ENCODE measurements at places on chromosomes 13 and 19.

DNA sequence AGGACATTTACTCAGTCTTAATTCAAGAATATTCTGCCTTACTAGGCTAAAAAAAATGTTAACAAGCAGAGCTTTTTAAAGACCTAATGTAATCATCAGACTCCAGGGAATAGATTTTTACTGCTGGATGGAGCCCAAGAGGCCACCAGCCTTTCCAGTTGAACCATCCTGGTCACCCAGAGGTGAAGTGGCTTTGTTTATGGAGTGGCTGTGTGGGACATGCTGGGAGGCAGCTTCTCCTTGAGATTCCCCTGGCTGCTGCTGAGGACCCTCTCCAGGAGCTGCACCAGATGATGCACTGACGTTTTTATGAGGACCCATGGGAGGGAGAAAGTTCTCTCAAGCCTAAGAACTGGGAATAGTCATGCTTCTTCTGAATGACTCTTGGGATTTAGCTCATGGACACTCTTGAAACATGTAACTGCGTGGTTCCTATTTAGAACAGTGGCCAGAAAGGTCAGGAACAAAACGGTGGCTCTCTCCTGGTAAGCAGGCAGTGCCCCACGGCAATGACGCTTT is 205.9 kb upstream of the MIR17HG start:
- no peak for DNase-seq

DNA sequence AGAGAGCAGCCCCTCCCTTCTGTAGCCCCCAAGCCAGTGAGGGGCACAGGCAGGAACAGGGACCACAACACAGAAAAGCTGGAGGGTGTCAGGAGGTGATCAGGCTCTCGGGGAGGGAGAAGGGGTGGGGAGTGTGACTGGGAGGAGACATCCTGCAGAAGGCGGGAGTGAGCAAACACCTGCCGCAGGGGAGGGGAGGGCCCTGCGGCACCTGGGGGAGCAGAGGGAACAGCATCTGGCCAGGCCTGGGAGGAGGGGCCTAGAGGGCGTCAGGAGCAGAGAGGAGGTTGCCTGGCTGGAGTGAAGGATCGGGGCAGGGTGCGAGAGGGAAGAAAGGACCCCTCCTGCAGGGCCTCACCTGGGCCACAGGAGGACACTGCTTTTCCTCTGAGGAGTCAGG is 4.2 kb downstream of the KLK3 start:
- no peak for DNase-seq

- no peak for DNase-seq
These were observed 13.5 kb downstream of the ZNF536 start for GRCh38 chr19:30385666-30386065.

DNA sequence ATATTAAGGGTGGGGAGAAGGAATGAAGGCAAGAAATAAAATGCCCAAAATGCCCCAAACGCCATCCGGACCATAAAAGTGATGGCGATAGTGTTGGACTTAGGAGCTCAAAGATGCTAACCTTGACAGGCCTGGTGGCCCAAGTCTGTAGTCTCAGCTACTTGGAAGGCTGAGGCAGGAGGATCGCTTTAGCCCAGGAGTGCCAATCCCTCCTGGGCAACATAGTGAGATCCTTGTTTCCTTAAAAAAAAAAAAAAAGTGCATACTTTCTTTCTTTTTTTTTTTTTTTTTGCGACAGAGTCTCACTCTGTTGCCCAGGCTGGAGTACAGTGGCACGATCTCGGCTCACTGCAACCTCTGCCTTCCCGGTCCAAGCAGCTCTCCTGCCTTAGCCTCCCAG is 32.0 kb upstream of the MRI1 start:
- DNase-seq: no peak

GRCh38 chr13:95207769-95208366 is 93.4 kb downstream of the ABCC4 start:
- no peak for DNase-seq

DNA sequence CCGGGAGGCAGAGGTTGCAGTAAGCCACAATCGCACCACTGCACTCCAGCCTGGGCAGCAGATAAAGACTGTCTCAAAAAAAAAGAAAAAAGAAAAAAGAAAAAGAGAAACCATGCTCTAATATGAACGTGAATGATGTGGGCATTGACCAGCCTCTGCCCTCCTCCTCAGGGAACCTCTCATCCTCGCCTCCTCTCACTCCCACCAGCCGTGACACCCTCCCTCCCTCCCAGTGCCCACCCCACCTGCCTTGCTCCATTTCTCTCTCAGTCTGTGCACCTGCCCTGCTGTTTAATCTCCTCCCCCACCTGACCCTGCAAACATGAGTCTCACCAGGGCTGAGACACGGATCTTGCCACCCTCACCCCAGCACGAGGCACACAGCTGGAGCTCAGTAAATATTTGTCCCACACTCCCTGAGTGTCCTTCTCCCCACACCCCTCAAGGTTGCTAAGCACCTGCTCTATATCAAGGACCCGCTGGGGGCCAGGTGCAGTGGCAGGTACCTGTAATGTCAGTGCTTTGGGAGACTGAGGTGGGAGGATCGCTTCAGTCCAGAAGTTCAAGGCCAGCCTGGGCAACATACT is 7.5 kb upstream of the BCAT2 start:
- DNase-seq: no peak

GRCh38 chr19:15108845-15109767 is 1.9 kb downstream of the SYDE1 start:
- no peak for DNase-seq

DNA sequence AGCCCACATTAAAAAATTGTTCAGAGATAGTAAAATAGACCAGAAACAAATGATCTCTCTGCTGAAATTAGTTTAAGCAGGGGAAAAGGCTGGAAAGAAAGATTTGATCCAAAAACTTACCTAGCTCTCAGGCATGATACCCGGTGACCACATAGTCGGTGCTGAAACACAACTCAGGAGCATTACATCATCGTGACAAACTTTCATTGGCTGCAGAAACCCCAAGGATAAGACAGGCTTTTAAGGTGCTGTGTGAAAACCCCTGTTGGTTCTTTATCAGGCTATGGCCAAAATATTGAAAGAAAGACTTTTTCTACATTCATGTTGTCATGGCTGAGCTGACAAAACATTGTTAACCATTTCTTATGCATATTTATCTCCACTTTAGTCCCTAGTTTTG is 171.7 kb upstream of the KLF12 start:
- DNase-seq: no peak

GRCh38 chr13:44872751-44873150 is 116.5 kb downstream of the NUFIP1 start:
- no peak for DNase-seq

GRCh38 chr13:27489456-27489855 is 39.1 kb upstream of the MTIF3 start:
- DNase-seq: no peak

DNA sequence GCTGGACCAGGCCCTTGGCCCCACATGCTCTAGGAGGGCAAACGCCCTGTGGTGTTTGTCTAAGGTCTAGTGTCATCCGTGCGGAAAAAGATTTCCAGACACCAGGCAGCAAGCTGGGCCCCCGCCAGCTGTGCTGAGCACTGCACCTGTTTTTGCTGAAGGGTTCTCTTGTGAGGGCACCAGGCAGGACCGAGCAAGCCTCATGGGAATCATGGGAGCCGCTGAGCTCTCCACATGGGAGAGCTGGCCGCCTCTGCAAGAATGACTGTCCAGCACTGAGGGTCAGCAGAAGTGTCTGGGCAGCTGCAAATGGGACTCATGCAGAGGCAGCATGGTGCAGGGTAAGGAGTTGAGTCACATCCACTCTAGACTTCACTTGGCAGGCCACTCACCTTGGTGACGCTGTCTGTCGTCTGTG is 12.0 kb downstream of the B3GNT8 start:
- no peak for DNase-seq

- DNase-seq: no peak
These were observed 2.3 kb downstream of the VRK3 start for GRCh38 chr19:50022823-50023222.

GRCh38 chr13:38361542-38362262 is 12.1 kb downstream of the UFM1 start:
- no peak for DNase-seq

- no peak for DNase-seq
These were observed 3.2 kb downstream of the KLF16 start for GRCh38 chr19:1860042-1860775.

Data from activated CD8-positive, alpha-beta memory T cell treated with anti-CD3 and anti-CD28 coated beads for 48 hours (primary cell).